ENCODE measurements at places on chromosomes 3 and 15.
A peak's percentile ranks its signal among the peaks of the same experiment; 100 is the strongest.

- no peak for DNase-seq
Measured at GRCh38 chr3:178479860-178480259, 56.4 kb upstream of the KCNMB2 start.

DNA sequence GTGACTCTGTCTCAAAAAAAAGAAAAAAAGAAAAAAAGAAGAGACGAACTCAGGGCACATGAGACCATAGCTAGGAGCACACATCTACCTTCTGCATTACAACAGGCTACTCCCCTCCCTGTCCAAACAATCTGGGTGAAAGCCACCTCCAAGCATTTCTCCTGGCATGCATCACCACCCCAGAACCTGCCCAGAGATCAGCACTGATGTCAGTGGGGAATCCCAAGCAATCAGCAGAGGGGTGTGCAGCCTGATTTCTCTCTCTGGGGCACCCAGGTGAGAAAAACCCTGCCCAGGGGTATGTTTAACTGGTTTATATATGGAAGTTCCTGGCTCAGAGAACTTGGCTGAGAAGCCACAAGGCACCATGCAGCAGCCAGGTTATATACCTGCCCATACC lies 59.4 kb downstream of the CDC25A start:
- DNase-seq, result no peak

DNA sequence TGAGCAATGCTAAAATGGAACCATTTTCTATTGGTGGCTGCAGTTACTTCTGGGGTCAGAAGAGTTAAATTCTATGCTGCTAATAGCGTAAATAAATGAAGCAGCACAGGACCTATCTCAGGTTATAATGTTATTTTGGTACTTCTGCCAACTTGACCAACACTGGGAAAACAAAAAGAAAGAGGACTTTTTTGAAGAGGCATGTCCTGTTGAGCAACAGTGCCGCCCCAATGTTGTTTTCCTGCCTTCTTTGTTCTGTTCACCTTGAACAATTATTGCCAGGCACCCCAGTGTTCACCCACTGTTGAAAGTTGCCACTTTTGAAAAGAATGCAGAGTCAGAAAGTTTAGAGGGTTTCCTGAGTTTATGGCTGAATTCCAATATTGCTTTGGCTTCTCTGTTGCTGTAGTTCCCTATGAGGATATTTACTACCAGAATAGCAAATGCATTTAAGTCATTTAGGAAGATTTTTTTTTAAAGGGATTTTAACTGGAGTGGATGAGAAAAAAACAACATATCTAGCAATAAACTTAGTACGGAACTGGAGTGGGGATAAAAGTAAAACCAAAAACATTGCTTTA lies 679.0 kb upstream of the DPPA4 start:
- DNase-seq, result no peak

DNA sequence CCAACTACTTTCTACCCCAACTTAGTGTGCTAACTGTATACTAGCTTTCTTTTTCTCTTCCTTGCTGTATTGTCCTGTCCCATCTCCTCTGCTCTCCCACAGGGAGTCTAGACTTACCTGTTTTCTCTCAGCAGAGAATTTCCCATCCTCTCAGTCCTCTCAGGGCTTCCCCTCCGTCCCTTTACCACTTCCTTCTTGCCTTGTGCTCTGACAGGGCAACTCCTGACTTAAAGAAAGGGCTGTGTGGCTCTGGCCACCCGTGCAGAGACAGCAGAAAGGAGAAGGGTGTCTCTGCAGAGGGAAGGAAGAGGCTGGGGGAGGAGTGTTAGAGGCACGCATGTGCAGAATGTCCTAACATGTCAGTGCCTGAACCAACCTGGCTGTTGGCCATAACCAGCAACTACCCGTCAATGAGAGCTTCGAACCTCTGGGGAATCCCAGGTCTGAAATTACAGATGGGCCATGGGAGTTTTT lies at the start of gene GCSAM:
Gene GCSAM, minus strand, starts transcription at position 274 of the 474 bp plus-strand sequence. Its CDS starts 128 bp downstream, at position 146.
- peak; percentile 58 for DNase-seq

DNA sequence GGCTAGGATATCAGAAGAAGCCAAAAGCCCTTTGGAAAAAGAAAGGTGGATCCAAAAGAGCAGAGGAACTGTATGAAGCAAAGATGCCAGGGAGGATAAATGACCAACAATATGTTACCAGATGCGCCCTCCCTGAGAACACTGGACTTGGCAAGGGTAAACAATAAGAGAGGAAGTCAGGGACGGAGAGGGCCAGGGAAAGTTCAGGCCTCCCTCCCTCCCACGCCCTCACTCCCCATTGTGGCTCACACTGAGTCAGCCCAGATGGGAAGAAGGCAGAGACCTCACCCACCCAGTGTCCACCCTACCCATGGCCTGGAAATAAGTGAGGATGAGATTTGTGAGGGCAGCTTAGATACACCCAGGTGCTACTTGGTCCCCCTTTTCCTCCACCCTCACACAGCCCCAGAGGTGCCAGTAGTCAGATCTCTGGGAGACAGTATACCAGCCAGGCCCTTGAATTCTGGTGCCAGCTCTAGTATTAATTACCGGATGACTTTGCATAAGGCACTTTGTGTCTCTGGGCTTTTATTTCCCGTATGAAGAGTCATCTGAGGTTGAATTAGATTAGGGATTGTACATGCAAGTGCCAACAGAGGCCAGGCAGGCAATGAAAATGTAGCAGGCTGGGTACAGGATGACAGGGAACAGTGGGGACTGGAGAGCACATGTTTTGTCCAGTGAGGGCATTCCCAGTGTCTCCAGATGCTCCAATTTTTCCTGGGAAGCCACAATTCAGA lies 35.1 kb upstream of the FRMD4B start:
- no peak for DNase-seq

- no peak for DNase-seq
Measured at GRCh38 chr3:158733656-158734055, 1.4 kb upstream of the RARRES1 start.

- no peak for DNase-seq
Measured at GRCh38 chr3:58144478-58145325, 66.1 kb downstream of the DNASE1L3 start.

All from germinal center (tissue), 1 donor.